A172 (cell line): ENCODE measurements at places on chromosomes 7 and 10.

GRCh38 chr10:33732161-33732680, 397.8 kb upstream of the NRP1 start:
- DNase-seq = no peak

GRCh38 chr10:3167611-3168330, 4.8 kb downstream of the PITRM1 start:
- DNase-seq = no peak

- DNase-seq = no peak
These were observed 23.4 kb upstream of the SLC26A3 start for GRCh38 chr7:107826451-107826850.

DNA sequence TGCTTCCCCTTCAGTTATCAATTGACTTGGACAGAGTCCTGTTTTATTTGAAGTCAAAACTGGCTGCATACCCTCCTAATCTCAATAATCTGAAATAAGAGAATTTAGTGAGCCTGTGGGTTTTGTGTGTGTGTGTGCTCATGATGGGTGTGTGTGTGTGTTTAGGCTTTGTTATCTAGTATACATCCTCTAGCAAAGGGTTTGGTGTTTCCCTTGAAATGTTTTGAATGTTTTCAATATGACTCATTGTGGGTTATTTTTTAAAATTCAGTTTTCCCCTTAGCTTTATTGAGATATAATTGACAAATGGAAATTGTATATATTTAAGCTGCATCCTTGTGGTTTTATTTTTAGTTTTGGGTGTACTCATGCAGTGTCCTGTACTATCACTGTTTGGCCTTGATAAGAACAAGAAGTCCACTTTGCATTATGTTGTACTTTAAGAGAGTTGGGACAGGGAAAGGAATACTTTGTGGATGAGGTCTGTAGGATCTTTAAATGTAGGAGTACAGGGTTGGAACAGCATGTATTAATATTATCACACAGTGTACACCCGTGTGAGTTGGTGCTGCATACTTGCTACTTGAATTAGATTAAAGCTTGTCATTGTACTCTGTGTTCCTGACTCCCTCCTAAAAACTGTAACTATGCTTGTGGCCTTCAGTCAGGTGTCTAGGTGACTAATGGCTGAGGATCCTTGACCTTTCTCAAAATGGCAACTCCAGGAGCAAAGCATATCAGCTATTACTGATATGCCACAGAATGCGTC, 58.3 kb downstream of the VCL start:
- peak; percentile 84 for DNase-seq

- peak; percentile 8 for DNase-seq
These were observed 137.2 kb downstream of the NOC3L start for GRCh38 chr10:94225589-94225988.

DNA sequence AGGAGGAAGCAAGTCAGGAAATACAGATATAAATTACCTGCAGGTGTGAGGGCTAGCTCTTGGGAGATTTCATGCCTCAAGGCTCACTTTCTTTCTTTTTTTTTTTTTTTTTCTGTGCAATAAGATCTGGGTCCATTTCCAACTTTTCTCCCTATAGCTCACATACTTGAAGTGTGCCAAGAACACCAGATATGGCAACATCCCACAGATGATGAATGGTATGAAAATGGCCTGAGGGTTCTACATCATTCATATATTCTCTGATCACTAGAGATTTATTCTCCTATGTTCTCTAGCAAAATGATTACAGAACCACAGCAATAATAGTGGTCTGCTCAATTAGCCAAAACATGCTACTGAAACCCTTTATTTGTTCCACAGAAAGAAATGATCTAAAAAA, 117.2 kb downstream of the LRRTM3 start:
- DNase-seq = no peak

DNA sequence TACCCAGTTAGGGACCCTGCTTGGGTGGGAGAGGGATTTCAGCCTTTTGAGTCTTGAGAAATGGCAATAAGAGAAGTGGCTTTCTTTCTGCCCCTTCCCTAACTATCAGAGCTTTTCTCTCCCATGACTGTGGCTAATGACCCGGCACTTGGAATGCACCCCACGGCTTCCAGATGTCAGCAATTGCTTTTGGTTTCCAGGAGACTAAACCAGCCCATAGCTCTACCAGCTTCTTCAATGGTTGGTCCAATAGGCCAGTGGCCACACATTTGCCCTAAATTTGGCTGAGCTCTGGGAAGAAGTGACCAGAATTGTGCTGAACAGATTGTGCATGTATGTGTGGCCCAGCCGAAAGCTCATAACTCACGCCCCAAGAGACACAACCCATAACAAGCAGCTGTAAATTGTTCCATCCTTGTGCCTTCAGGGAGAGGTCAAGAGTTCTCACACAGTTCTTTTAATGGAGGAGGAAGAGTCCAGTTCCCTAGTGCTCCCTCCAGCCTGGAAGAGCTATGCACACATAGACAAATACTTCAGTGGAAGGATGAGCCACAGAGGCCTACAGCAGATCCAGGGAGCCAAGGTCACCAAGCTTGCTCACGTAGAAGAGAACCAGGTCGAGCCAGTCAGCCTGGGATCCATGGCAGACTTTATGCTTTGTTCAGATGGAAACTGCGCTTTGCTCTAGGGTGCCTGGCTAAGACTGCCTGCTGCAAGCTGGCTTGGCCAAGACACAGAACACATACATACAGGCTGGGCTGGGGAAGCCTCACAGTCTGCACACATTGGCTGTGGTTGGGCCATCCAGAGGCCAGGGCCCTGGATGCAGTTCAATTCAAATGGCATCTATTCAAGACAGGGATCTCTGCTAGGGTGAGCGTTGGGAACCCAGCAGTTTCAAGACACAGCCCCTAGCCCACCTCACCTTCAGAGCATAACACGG, 131.8 kb upstream of the HABP2 start:
- DNase-seq = no peak

DNA sequence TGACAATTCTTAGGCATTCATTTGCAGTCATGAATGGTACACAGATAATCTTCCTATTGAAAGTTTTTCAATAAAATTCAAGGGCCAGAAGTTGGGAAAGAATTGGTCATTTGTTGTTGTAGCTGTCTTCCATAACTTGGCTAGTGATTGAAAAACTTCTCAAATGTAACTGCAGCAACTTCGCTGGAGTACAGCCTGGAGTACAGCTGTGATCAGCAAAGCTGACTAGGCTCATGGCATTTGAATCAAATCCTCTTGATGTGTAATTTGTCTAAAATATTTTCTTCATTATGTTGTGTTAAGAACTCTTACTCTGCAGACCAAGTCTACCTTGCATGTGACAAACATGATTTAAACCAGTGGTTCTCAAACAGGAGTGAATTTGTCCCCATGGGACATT, 226.5 kb upstream of the STEAP1 start:
- DNase-seq = no peak

GRCh38 chr7:156989766-156990535, 20.5 kb downstream of the MNX1 start:
- no peak for DNase-seq

DNA sequence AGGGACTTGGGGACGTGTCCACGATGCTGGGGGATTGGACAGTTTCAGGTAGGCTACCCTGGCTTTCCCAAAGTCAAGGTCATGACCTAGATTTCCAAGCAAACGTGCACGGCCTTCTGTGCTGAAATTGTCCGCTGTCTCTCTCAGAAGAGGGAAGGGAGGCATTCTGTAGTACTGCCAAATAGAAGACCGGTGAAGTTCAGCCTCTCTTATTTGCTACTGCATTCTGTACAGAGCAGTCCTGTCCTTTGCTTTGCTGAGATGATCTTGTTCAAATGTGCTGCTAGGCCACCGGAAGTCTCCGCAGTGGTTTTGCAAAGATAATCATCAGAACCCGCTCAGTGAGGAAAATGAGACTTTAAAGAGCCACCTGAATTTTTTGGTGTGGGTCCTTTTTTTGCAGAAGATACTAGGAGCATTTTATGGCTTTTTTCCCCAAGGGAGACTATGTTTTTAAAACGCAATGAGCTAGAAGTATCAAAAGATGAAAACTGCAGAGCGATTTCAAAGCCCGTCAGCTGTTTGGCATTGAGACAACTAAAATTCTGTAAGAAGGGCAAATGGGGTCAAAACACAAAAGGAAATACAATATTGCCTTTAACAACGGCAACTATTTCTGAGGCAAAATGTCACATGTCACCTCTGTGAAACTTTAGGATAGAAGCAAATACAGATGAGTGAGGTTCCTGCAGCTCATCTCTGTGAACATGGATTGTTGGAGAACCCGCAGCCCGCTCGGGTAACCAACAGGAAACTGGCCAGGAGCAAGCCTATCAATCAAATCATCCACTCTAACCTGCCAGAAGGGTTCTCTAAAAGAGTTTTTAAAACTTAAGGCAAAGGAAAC, 1.3 kb upstream of the NMT2 start:
- no peak for DNase-seq

DNA sequence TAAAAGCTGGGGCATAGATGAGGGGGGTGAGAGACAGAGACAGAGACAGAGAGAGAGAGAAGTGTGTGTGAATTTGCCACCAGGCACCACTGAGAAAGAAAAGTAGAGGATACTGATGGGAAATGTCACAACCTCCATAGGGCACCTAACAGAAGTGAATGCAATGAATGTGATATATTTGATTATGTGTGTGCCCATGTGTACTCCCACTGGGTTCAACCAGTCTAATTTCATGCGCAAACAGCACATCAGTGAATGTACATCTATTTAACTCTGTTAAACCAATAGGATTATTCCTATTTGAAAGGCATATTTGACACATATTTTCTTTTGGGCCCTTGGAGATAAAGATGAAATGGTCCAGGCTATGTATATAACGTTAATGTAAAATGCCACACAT, 241.3 kb downstream of the KCNMA1 start:
- no peak for DNase-seq

GRCh38 chr10:108060246-108060645, 895.7 kb upstream of the SORCS1 start:
- no peak for DNase-seq

- DNase-seq = peak; percentile 96
These were observed 194.3 kb downstream of the ZMYND11 start for GRCh38 chr10:329361-330099.

DNA sequence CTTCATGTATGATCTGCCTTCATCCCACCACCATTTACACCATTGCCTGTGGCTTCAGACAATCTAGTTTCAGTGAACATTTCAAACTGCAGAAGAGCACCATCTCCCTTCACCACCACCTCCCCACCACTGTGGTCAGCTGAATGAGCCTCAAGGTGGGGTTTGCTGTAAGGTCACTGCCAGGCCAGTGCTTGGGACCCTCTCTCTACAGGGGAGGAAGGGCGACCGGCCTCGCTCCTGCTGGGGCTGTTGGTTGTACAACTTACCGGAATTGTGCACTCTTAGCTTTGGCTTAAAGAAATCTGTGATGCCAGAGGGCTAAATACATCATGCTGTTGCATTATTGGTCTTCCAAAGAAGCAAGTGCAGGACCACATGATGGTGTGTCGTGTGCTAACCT, 26.6 kb downstream of the PFKP start:
- no peak for DNase-seq

DNA sequence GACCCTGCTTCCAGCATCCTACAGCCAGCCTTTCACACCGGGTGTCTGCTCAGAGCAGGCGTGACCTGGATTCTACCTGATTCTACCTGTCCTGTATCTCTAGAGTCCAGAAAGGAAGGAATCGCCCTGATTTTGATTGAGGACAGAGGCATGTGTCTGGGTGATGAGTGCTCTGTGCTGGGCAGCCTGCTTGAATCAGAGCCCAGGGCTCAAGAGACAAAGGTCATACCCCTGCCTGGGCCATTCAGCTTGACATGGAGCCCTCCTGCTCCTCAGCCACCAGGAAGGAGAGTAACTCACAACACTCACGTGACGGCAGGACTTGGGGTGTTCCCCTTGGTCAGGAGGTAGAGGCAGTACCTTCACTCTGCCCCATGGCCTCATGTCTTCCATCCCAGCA, 11.2 kb downstream of the GAD2 start:
- DNase-seq = no peak

DNA sequence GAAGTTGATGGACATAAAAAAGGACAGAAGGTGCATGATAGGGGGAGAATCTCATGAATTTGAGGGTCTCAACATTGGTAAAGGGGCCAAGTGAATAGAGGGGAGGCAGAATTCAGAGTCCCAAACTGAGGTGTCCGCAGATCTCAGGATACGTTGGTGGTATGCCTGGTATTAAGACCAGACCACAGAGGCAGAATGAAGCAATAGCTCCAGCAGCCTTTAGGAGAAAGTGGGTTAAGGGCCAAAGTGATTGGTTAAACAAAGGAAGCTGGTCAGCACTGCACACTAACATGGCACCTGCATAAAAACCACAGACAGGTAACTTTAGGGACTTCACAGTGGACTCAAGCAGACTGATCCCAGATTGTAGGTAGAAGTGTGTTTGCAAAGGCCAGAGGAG, 37.5 kb downstream of the MEST start:
- no peak for DNase-seq

DNA sequence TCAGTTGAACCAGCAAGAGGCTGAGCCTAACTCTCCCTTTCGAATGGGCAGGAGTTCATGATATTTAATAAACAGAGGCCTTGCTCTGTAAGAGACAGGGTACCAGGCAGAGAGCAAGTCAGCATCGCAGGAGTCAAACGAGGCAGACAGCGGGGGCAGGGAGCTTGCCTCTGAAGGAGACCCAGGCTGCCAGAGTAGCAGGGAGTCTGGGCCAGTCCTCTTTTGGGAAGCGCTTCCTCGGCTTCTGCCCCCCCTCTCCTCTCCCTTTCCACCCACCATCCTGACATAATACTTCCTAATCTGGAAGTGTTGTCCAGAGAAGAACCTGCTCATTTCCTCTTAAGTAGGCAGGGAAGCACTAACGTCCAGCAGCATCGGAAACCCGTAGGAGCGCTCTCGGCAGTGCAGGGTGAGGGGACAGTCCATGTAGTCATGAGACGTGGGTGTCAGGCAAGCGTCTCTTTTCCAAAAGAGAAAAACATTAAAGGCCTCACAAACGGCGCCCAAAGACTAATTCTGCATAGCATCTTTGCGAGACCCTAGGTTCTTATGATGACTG, 171.1 kb downstream of the EGFR start:
- no peak for DNase-seq

- peak; percentile 81 for DNase-seq
These were observed 29.8 kb downstream of the GPRIN2 start for GRCh38 chr10:46526682-46527038.

GRCh38 chr7:100867776-100868485, 744 bp downstream of the TRIP6 start:
- DNase-seq = no peak

GRCh38 chr7:18357691-18358090, 137.9 kb upstream of the HDAC9 start:
- peak; percentile 47 for DNase-seq

GRCh38 chr7:73703757-73704639, 15.5 kb downstream of the STX1A start:
- no peak for DNase-seq
